ENCODE measurements at places on chromosomes 12 and 14.

GRCh38 chr12:110765111-110765510, 22.4 kb upstream of the PPP1CC start:
- DNase-seq = no peak

- no peak for DNase-seq
Observed at GRCh38 chr12:24850496-24850895, 98.4 kb downstream of the BCAT1 start.

DNA sequence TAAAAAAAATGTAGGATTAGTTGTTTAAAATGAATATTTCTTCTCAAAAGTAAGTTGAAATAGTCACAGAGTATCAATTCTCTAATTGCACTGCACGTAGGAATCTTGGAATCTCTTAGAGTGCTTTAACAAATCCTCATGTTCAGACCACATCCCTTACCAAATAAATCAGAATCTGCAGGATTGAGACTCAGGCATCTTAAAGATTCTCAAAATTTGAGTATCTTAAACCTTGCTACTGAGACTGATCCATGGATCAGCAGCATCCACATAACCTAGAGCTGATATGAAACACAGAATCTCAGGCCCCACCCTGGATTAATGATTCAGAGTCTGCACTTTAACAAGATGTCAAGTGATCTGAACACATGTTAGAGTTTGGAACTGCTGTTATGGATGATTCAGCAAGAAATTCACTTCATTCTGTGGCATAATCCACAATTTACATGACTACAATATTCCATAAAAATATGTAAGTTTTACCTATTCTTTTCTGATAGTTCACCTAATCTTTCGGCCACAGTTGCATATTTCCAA, 58.7 kb downstream of the ADAMTS20 start:
- DNase-seq = no peak

- DNase-seq = no peak
Observed at GRCh38 chr12:50506753-50507473, 2.1 kb downstream of the DIP2B start.

DNA sequence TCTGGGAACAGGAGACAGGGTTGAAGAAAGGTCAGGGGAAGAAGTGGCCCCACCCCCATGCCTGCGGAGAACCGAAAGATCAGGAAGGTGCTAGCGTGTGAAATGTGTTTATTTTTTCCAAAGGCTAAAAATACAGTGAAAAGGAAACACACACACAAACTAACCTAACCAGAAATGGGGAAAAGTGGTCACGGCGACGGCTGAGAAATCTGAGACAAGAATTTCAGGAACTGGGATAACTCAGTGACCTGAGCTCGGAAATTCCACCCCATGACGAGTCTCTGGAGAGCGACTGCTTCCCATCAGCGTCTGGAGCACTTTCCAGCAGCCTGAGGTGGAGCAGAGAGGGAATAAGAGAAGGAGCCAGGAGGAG, 16.6 kb upstream of the RND1 start:
- no peak for DNase-seq

GRCh38 chr12:94169495-94169894, 21.1 kb downstream of the PLXNC1 start:
- DNase-seq = no peak

All from GM12864 (cell line).